ENCODE measurements at places on chromosomes 5 and 9.

DNA sequence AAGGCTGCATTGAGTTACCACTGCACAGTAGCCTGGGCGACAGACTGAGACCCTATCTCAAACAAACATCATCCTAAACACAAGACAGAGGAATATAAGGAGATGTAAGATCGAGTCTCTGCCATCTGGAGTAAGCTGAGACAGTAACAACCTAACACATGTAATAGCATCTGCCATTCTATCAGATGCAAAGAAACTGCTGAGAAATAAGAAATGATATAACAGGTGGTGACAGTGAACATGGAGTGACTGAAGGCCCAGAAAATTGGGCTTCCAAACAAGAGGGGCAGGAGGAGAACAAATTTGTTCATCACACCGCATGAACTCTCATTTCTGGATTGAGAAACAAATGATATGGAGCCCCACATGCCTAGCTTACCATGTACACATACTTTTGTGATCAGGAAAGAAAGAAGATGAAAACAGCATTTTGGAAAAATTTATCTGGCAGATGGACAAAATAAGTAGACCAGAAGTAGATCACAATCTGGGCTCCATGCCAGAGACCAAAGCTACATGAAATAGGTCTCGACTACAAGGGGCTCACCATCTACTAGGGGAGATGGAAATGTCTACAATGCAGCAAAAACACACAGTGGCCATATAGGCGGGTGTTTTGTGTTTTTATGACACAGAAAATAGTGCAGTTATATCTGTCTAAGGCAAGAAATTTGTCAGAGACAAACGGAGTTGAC, 45.5 kb downstream of the ECPAS start:
- DNase-seq, result peak; percentile 7

DNA sequence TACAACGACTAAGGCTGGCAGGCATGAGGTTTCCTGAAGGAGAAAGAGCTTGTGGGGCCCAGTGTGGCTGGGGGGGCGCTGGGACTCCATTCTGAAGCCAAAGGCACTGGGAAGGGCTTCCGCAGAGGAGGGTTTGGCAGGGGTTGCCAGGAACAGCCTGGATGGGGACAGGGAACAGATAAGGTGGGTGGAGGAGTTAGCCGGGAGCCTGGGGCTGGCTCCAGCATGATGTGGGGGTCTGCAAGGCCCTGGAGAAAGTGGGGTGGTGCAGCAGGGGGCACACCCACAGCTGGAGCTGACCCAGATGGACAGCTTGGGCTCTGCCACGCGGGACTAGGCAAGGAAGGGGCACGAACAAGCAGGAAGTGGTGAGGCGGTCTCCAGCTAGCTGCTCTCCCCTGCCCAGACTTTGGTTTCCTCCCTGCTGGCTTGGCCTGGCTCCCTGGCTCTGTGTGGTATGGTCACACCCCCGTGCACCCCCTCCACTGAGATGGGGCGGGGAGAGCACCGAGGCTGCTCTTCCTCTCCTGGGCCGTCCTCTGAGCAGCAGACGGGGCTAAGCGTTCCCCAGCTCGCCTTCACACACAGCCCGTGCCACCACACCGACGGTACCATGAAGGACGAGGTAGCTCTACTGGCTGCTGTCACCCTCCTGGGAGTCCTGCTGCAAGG, at the start of gene LTC4S:
TSS of gene LTC4S (plus strand) at position 519 of the 672 bp plus-strand sequence. CDS start at position 614, 95 bp downstream.
- no peak for DNase-seq

DNA sequence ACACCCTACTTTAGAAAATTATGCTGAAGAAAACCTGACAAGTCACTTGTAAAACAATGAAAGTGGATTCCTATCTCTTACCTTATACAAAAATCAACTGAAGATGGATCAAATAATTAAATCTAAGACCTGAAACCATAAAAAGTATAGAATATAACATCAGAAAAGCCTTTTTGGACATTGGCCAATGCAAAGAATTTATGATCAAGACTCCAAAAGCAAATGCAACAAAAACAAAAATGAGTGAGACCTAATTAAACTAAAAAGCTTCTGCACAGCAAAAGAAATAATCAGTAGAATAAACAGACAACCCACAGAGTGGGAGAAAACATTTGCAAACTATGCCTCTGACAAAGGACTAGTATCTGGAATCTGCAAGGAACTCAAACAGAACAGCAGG, 303.0 kb upstream of the CDH9 start:
- DNase-seq, result no peak

DNA sequence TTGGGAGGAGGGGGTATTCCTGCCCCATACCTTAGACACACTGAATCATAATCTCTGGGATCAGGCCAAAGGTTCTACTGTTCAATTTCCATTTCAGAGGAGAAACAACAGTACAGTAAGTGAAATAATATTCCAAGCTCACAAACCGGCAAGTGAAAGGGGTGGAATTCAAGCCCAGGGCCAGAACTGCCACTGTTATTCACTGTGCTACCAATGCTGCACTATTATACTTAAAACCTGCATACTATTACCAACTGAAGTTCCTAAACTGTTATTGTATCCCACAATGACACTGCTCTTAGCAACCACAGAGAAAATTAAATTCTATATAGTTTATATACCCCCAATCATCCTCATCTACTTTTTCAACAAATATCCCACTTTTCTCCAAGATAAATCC, 24.6 kb downstream of the SSBP2 start:
- no peak for DNase-seq

DNA sequence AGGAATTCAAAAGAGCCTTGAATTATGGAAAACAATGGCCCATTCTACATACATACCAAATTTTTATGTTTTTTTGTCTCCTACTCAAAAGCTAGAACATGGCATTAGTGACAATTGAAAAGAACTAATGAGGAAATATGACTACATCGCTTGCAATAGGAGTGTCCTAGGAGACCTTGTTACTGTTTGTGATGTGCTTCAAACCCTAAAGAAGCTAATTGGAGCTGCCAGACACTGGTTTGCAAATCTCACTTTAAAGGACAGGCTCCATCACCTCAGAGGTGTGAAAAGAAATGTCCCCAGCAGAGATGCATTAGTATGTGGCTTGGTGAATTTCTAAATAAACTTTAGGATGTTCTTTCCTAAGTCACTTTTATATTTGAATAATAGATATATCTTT, 354.2 kb upstream of the EFNA5 start:
- no peak for DNase-seq

DNA sequence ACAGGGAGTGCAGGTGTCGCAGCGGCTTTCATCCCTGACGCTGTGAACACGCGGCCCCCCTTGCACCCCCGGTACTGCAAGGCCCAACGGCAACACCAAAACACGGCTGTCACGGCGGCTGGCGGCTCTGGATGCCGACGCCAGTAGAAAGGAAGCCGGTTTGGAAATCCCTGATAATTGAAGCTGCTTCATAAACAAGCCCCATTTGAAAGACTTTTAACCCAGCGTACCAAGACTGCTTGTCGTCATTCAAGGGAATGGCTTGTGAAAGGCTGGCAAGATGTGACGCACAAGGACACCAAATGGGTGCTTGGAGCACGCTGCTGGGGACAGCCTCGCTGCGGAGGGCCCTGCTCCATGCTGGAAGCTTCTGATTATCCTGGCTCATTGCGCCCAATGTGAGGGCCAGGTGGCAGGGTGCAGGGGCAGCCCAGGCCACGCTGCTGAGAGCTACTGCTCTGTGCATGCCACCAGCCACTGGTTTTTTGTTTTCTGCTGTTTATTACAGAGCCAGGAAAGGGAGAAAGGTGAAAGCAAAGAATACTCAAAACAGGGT, 63.1 kb downstream of the GTF3C4 start:
- DNase-seq, result no peak
